ENCODE measurements at places on chromosomes 6 and 20.

DNA sequence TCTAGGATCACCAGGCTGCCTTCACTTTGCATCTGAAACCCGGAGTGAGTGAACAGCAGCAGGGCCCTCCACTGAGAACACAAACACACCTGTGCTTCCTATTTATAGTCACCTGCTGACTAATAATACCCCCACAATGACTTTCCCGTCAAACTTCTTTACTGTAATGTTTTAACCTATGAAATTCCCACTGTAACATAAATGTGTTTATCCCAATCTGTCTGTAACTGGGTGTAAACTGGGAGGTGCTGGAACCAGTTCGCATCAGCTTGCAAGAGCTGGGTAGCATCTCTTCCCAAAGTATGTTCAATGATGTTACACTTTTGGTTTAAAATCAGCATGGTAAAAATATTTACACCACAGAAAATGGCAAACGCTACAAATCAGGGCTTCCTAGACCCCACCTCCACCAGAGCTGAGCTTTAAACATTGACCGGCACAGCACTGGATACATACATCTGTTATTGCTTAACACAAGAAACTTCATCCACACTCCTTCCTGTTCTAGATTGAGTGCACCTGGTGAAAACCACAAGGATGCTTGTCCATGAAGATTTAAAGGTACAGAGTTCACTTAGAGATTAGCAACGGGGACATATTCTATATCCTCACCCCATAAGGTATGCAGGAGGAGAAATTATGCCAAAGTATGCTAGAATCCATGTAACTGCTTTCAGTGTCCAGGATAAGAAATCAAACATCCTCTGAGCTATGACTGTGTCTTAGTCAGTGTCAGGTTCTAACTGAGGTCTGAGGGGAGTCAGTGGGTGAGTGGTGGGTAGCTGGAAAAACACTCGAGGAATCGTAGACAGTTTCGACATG, 79.0 kb downstream of the ALDH8A1 start:
- DNase-seq = peak; percentile 29

DNA sequence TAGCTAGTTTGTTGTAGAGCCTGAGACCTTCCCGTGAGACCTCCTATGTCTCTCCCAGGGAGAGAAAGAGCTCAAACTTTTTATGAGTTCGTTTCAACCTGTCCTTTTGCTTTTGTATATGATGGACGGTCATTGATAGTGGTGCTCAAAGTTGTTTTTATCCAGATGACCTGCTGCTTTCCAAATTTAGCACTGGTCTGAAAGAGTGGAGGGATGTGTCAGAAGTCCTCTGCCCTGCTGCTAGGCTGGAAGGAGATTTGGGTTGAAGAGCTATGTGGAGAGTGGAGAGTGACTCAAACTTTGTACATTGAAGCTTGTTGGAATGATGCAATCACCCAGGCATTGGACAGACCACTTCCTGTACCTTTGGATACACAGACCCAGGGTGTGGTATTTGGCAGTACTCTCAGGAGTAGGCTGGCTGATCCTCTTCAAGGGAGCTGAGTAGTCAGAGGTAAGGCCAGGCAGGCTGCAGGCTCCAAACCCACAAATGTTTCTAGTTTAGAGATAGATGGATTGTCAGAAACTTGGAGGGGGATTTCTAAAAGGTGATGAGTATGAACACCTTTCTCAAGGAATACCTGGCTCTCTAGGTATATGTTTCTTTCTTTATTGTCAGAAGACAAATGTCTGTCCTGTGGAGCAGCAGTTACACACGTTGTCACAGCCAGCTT, 49.4 kb upstream of the RREB1 start:
- DNase-seq = peak; percentile 78

GRCh38 chr6:31497531-31498476, at the start of gene MICB:
TSS of gene MICB (plus strand) at chr6:31498145. CDS start at chr6:31498194, 49 bp downstream.
- DNase-seq = peak; percentile 85

DNA sequence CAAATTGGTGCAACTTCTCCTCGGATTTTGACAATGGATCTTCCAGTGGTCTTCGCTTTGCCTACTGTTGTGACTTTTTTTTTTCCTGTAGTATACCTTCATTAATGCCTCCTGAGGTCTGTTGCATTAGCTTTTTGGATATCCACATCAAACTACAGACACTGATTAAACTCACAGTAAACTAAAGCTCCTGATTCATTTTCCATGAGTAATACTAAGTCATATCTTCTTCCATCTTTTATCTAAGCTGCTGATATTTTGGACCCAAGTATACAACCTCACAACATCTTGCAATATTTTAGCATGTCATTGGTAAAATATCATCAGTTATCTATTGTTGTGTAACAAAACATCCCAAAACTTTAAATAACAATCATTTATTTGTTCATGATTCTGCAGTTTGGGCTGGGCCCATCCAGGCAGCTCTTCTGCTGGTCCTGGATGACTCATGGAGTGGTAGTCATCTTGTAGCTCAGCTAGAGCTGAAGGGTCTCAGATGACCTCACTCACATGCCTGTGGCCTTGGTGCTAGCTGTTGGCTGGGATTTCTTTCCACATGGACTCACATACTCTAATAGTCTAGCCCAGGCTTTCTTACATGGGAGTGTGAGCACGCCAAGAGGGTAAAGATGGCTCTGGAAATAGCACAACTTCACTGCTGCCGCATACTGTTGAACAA, 78.3 kb upstream of the SRSF6 start:
- DNase-seq = no peak

DNA sequence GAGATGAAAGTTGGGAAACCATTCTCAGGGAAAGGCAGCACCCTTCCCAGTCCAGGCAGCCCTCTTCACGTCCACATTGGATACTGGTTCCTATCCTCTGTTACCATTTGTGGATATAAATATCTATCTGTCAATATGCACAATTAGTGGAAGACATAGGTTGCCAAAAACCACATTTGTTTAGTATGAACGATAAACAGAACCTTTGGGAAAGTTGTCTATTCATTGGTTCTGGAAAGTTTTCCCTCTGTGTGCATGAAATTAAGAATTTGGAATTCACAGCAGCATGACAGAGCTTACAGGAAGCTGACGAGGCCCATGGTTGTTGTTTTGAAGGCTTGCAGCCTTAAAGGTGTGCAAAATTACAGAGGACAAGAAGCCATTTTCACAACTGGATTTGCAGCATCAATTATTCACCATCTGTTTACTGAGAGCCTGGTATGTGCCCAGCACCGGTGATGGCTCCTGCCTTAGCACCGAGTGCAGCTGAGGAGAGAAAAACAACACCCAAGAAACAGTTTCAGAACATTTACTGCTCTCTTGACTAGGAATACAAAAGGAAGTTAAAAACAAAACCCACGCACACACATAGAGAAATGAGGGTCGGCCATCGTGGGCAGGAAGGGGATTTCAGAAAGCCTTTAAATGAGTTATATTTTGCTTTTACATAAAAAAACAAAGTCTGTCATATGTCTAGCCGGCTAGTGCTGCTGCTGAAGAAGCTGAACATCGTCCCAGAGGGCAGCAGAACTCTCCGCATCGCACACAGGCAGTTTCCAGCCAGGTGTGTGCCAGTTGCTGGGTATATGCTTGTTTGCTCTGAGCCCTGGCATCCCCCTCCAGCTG, 319.6 kb downstream of the FARS2 start:
- no peak for DNase-seq

GRCh38 chr6:166541366-166541765, 45.1 kb downstream of the RAMACL start:
- no peak for DNase-seq

- no peak for DNase-seq
Observed at GRCh38 chr6:120938876-120939472, 395.3 kb downstream of the TBC1D32 start.

- no peak for DNase-seq
Observed at GRCh38 chr20:47392721-47393073, 36.2 kb upstream of the ZMYND8 start.

GRCh38 chr20:10713161-10713560, 39.4 kb upstream of the JAG1 start:
- DNase-seq = no peak

Measured in transverse colon (tissue), 4 donors.